Thoracic aorta (tissue), 2 donors: ENCODE measurements at places on chromosomes 6 and 20. TPM values are rescaled to one million over a fixed set of nuclear protein-coding genes. Genes with fewer than 3 reads are reported as not detected.

- DNase-seq: no peak
- H3K27ac ChIP-seq: no peak overlapping the region
- no peaks in the 10 kb centered on the region for H3K36me3 ChIP-seq
Measured at GRCh38 chr6:100116411-100117194, 122.6 kb upstream of the MCHR2 start.

DNA sequence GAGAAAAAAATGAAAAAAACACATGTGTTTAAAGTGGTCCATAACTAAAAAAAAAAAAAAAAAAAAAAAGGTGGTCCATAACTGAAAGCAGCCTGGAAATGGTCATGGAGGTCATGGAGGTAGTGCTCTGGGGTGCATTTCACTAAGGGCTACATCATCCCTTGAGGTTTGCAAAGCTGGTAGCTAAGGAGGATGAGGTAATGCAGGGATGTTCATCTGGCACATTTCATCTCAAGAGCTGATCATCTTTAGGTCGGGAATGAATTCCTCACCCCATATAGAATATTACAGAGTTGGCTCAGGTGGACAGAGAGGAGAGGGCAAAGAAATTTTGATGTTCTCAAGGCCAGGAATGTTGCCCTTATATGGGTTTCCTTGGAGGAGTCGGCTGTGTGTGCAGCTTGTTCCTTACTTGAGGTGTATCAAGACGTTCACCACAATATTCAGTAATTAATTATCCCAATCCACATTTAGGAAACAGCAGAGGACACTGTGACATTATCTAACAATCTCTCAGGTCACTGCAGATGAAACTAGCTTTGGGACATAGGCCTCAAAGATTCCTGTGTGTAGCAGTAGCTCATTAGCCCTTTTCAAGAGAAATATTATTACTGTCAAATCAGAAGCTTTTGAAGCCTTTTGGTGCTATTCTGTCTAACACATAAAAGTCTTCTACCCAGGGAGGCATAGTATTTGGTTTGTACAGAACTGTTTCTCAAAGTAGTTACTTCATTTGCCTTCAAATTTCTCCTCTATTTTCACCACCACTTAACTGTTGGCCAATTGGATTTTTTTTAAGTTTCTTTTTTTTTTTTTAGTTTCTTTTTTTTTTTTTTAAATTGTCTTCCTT lies 46.8 kb downstream of the CYP24A1 start:
- H3K4me1 ChIP-seq: no peaks in the 10 kb centered on the region
- no peaks in the 10 kb centered on the region for H3K27me3 ChIP-seq
- no peak for DNase-seq
- no peaks in the 10 kb centered on the region for H3K36me3 ChIP-seq
- no peak overlapping the region for H3K4me3 ChIP-seq
- H3K27ac ChIP-seq: no peak overlapping the region

GRCh38 chr20:32158943-32159660 lies 48.4 kb downstream of the PLAGL2 start:
- H3K4me3 ChIP-seq: no peak overlapping the region
- H3K27me3 ChIP-seq: no peaks in the 10 kb centered on the region
- H3K4me1 ChIP-seq: no peaks in the 10 kb centered on the region
- DNase-seq: no peak

DNA sequence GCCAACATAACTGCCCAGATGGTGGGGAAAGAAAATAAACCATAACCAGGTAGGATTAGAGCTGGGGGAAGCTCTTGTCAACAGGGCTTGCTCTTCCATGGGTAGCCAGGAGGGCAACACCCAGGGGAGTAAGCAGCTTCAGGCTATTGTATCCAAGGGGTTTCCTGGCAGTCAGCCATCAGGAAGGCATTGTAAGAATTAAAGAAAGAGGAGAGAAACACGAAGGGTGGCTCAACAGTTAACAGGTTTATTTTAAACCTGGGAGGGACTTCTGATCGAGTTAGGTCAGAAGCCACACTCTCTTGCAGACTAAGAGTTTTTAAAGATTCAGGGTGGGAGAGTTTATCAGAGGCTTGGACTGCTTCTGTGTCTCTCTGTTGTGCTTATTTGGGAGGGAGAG lies 114.2 kb downstream of the QRSL1 start:
- H3K4me3 ChIP-seq: no peak overlapping the region
- H3K27me3 ChIP-seq: no peaks in the 10 kb centered on the region
- H3K27ac ChIP-seq: no peak overlapping the region
- DNase-seq: no peak

DNA sequence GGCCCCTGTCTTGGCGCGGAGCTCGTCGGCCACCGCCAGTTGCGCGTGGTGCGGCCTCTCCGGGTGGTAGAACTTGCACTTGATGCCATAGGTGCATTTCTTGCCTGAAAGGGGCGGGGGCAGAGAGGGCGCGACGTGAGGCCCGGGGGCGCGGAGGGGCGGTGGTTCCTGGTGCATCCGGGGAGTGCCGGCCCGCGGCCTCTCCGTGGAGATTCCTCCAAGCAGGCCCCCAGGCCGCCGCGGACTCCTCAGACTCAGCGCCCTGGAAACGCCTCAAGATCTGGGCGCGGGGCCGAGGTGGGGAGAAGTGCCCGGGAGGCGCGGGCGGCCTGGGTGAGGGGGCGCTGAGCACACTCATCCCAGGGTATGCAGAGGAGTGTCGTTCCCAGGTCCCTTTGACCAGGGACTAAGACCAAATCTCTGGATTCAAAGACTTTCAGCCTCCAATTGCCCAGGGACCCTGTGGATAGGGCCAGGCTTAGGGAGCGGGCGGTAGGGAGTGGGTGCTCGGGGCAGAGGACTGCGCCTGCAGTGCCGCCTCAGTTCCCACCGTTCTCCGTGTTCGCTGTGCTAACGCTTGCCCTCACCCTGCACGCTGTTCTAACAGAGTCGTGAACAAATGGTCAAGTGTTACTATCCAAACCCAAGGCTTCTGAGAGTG lies 33.3 kb downstream of the ZC3H12D start:
- no peak for DNase-seq
- H3K27me3 ChIP-seq: no peaks in the 10 kb centered on the region
- peak overlapping the region; percentile 77 for H3K4me3 ChIP-seq
- no peaks in the 10 kb centered on the region for H3K36me3 ChIP-seq
- no peak overlapping the region for H3K27ac ChIP-seq

DNA sequence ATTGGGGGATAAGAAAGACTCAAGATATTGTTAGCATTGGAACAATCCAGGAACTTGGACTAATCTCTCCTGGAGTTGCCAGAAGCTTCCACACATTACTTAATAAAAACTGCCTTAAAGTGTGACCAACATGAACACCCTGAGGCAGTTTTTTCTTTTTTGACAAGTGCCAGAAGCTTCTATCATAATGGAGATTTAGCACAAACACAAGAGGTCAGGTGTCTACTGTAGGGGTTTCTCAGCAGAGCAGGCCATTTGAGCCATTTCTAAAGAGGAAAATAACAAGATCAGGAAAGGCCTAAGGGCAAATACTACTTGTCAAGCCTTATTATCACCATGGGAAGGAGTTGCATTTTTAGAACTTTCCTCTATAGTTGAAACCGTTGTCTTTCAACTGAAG lies 361.5 kb downstream of the EPM2A start:
- H3K27ac ChIP-seq: no peak overlapping the region
- no peaks in the 10 kb centered on the region for H3K4me1 ChIP-seq
- no peak for DNase-seq
- H3K4me3 ChIP-seq: no peak overlapping the region

- no peak for DNase-seq
- no peak overlapping the region for H3K27ac ChIP-seq
- peaks cover 6% of the 10 kb centered on the region for H3K4me1 ChIP-seq
- no peaks in the 10 kb centered on the region for H3K36me3 ChIP-seq
- H3K4me3 ChIP-seq: no peak overlapping the region
- no peaks in the 10 kb centered on the region for H3K27me3 ChIP-seq
Measured at GRCh38 chr20:45011108-45011526, 44.8 kb downstream of the STK4 start.

GRCh38 chr20:7454047-7454446 lies 486.2 kb downstream of the HAO1 start:
- H3K36me3 ChIP-seq: no peaks in the 10 kb centered on the region
- H3K27ac ChIP-seq: no peak overlapping the region
- H3K4me3 ChIP-seq: no peak overlapping the region
- DNase-seq: no peak
- no peaks in the 10 kb centered on the region for H3K27me3 ChIP-seq
- H3K4me1 ChIP-seq: no peaks in the 10 kb centered on the region

NOTCH4 gene
- total RNA-seq: 23.6 TPM

EPPIN gene
- not detected for total RNA-seq

SHLD1 gene
- total RNA-seq: 4.6 TPM

DNA sequence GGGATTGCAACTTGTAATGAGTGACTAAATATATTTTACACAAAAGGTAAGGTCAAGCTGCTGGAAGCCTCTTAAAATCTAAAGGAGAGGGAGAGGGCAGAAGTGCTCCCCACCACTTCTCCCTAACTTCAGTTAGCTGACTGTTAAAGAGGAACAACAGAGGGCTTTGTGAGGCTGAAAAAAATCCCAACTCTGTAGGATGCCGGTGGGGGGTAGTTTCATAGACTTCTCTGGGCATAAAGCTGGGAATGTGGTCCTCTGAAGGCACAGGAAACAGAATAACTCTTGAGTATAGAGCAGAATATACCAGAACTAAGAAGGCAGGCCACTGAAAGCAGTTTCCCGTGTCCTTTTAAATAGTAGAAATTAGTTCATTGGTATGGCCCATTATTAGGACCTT lies 71.6 kb downstream of the KIF6 start:
- H3K4me1 ChIP-seq: no peaks in the 10 kb centered on the region
- H3K36me3 ChIP-seq: no peaks in the 10 kb centered on the region
- no peaks in the 10 kb centered on the region for H3K27me3 ChIP-seq
- no peak overlapping the region for H3K4me3 ChIP-seq
- DNase-seq: no peak
- no peak overlapping the region for H3K27ac ChIP-seq

CLPSL1 gene
- not detected for total RNA-seq

DNA sequence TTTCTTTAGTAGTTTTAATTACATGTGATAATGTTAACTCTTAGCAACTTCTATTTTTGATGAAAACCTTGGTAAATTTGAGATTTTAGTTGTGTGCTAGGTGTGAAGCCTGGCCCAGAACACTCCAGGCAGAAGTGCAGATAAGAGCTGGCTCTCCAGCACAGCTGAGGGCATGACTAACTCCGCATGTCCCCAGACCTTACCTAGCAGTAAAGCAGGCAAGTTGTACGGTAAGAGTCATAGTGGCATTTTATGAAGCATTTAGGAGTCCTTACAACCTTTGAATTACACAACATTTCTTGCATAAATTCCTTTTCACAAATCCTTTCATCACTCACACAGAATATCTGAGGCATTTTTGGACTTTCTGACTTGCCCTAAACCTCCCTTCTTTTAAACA lies 67.2 kb downstream of the OPRM1 start:
- H3K27me3 ChIP-seq: no peaks in the 10 kb centered on the region
- no peaks in the 10 kb centered on the region for H3K4me1 ChIP-seq
- no peak overlapping the region for H3K4me3 ChIP-seq
- H3K36me3 ChIP-seq: no peaks in the 10 kb centered on the region
- no peak overlapping the region for H3K27ac ChIP-seq
- DNase-seq: no peak

TJAP1 gene
- total RNA-seq: 21.0 TPM

- H3K4me3 ChIP-seq: no peak overlapping the region
- no peaks in the 10 kb centered on the region for H3K4me1 ChIP-seq
- no peak overlapping the region for H3K27ac ChIP-seq
- H3K27me3 ChIP-seq: no peaks in the 10 kb centered on the region
Measured at GRCh38 chr6:21360336-21360735, 233.2 kb upstream of the SOX4 start.
